ENCODE measurements at places on chromosomes 11 and 22.

DNA sequence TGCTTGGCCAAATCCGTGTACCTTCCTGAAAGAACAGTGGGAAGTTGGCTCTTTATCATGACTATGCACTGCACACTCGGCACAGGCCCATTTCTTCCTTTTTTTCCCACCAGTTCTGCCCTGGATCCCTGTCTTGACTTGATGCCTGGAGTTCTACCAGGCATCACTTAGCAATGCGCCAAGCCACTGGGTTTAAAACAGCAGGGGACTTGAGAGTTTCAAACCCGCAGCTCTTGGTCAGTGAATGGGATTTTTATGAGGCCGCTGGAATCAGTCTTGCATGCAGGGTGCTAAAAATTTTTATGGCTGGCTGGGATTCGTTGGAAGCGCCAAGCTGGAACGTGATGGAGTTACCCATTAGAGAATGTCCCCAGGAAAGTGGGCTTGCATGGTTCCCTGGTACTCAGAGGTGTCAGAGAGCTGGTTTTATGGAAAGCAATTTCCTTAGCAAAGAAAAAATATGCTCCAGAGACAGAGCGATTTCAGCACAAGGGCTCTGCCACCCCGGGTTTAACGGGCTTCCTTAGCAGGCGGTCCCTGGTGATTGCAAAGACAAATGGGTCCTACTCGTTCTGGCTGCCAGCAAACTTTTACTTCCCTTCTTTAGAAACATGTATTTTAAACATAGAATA lies 432.9 kb downstream of the TENM4 start:
- no peak for DNase-seq

GRCh38 chr11:43979571-43980219 lies 37.3 kb downstream of the C11orf96 start:
- no peak for DNase-seq

DNA sequence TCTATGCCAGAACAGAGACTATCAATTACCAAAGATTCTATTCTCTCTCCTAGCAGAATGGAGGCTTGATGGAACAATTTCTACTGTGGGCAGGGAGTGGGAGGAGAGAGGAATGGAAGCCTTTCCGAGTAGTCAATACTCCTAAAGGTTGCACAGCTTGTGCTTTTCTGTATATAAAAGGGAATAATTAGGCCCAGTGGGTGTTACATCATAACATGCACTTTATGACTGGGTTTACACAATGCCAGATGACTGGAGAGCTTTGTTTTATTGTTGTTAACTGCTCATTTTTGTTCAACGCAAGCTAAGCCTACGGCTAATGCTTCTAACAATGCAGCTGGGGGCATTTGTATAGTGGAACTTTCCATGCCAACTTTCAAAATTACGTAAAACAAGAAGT lies 2237.9 kb upstream of the RAG2 start:
- DNase-seq: no peak

- no peak for DNase-seq
Observed at GRCh38 chr11:57163160-57163868, 18.4 kb upstream of the LRRC55 start.

DNA sequence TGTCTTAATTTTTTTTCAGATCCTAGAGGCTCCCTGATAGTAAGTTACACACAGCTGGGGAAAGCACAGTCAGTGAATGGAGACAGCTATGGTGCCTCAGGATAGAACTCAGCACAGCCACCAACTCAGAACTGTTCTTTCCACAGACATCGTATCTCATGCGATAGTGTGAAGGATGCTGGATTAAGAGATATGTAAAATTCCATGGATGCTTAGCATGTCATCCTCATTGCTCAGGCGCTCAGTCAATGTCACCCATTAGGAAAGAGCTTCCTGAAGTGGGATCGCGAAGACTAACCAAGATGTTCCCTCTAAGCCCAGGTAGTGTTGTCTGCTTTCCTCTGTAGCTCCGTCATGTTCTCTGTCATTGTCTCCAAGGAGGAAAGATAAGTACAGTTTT lies 1000.4 kb downstream of the OPCML start:
- DNase-seq: no peak

GRCh38 chr11:125124618-125124992 lies 13.2 kb upstream of the TMEM218 start:
- no peak for DNase-seq

DNA sequence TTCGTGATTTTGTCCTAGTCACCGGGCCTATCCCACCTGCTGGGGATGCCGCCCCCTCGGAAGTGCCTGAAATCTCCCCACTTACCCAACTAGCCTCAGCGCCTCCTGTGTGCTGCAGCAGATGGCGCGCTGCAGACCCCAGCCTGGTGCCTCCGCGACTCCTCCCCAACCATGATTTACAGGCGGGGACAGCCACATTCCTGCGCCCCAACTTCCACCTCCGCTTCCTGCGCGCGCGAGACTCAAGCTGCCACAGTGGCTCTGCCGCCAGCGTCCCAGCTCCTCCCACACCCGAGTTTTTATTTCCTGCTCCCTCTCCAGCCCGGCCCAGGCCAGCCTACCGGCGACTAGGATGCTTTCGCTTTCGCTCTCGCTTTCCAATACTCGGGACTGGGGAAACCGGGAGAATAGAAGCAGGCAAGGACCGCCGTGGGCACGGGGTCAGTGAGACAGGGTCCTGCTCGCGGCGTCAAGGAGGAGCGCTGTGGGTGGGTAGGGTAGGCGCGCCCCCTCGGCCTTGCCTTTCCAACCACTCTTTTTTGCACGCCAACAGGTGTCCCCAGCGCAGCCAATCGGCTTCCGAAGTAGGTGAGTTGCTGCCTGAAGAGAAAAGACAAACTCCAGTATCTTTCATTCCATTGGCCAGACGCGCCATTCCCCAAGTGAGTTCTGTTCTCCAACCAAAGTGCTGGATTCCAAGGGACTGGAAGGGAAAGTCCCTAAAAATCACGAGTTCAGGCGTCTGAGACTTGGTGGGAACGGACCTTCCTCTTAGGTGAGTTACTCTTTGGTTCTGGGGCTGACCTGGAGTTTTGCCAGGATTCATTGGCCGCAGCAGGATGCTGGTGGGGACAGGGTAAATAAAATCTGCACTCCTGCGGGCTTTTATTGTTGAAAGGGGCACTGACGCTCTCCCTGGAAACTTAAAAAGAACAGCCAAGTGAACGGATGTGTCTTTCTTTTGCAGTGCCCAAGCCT lies at the start of gene FAM111A:
Gene FAM111A (plus strand): TSS at position 327 of the 978 bp plus-strand sequence. CDS start 6,017 bp downstream, outside the sequence.
- peak; percentile 82 for DNase-seq

DNA sequence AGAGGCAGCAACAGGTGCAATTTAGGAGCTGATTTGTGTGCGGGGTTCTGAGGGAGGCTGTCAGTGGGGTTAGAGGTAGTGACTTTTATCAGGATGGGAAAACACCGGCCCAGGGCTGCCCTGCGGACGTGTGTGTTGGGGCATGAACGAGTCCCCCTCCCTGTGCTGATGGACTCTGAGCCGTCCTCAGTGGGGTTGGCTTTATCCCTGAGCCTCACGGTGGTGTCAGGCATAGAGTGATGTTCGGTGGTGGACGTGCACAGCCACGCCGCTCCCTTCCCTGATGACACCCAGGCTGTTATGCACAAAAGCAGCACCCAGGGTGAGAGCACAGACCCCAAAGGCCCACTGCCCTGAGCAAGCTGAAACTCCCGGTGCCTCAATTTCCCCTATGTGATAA lies 809.1 kb downstream of the BRD1 start:
- no peak for DNase-seq

GRCh38 chr11:115322553-115323203 lies 181.5 kb downstream of the CADM1 start:
- DNase-seq: no peak

DNA sequence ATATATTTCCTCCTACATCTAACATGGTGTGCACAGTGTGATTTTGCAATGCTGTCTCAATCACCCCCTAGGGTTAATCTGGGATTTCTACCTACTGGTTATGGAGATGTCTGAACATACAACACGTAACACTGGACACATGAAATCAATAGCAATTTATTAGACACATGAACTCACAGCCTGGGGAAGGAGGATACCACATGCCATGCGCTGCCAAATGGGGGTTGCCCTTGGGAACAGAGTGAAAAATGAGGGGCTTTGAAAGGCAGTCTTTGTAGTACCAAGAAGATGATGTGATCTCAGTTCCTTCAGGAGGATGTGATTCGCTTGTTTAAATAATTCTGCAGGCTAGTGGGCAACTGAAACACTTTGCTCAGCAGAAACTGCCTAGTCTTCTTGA lies 253.6 kb upstream of the LRRC4C start:
- DNase-seq: no peak

- no peak for DNase-seq
Observed at GRCh38 chr22:46484156-46484860, 53.1 kb downstream of the CELSR1 start.

GRCh38 chr22:16609548-16610261 lies 17.1 kb upstream of the CCT8L2 start:
- DNase-seq: peak; percentile 15

DNA sequence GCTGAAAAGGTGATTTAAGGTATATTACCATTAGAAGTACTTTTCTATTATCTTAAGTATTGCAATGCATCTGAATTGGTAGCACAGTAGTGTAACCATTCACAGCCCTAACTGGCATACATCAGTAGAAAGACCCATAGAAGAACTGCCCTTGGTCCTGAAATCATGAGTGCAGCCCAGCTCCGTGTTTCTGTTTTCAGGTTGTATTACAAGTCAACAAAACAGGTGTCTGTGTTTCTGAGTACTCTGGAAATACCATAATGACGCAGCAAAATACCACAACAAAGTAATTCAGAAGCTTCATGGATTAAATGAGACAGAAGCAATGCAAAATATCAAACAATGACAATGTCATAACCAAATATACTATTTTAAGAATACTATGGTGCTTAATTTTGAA lies 226.3 kb downstream of the OPCML start:
- DNase-seq: no peak

DNA sequence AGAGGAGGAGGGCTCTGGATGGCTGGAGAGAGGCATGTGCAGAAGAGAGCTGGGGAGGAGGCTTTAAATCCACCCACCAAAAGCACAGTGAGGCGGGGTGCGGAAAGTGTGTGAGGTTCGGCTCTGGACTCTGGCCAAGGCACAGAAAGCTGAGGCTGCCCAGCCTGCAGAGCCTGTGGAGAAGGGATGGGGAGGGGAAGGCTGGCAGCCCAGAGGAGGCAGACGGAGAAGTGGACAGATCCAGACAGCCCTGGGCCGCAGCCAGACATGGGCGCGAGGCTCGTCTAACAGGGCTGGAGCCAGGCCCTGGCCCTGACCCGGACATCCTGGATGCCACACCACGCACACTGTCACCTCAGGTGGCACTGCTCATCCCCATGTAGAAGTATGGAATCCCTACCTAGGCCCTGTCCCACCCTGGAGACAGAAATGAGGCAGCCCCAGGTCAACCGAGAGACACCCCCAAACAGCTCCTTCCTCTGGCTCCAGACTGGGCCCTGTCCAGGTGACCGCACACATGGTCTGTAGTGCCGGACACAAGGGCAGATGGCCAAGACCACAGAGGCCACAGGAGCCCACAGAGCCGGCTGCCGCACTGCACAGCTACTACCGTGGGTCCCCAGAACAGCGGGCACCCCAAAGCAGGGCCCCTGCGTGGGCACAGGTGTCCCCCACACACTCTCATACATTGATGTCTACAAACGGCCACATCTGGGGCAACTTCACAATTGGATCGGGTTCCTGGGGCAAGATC lies 16.6 kb upstream of the MOB2 start:
- no peak for DNase-seq

GRCh38 chr11:125330462-125331325 lies 165.4 kb downstream of the FEZ1 start:
- DNase-seq: no peak

DNA sequence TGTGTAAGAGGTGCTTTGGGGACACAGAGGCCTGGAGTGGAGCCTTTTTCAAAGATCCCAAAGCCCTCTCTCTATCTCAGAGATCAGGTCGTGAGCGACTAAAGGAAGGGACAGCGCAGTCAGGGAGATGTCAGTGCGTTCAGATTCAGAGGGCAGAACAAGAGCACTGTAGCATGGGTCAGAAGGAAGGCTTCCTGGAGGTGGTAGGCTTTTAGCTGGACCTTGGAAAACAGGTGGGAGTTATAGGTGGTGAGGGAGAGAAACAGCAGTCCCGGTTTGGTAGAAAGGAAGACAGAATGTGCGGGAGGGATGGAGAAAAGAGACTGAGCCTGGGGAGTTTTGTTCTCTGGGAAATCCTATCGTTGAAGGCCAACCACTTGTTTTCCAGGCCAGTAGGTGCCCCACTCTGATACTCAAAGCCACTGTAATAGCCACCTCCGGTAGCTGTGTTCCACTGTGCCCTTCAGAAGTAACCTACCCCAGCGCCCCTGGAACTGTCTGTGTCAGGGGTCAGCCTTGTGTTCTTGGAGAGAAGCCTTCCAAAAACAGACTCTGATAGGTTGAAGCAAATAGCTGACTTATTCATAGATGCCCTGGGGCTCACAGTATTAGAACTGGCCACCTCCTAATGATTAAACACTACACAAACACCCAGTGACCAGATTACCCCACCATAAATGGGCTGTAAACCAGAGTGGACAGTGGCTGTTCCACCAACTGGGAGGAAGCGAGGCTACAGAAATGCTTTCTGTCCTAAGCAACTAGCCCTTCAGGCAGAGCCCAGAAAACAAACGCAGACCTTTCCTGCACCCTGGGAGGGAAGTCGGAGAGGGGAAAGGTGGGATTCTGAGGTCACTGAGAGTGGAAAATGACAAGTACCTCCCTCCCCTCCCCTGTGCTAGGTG lies 157.7 kb downstream of the DBX1 start:
- DNase-seq: no peak

DNA sequence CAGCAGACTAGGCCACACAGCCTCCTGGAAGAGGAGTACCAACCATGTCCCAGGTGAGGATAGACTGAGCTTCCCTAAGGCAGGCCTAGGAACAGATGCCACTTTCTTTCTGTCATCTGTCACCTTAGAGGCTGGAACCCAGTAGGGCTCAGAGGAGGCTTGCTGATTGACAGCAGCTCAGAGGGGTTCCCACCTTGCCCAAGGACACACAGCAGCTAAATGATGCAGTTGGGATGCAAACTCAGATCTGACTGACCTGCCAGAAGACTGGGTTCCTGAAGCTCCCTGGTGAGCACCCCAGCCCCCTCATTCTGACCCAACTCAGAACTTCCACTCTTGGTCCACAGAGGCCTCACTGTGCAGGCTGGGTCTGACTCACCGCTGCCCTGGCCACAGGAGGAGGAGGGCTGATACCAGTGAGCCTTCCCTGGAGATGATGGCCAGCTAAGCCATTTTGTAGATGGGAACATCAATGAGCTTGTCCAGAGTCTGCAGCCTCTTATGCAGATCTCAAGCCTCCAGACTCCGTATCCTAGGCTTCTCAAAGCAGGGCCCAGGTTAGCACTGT lies 14.0 kb downstream of the CAPN5 start:
- DNase-seq: no peak

Measured in thymus (tissue), 14 donors.